GM12892 (cell line): ENCODE measurements at places on chromosomes 5 and 9.

GRCh38 chr5:14588758-14589543 is 7.4 kb downstream of the OTULINL start:
- DNase-seq, result no peak

- no peak for DNase-seq
Observed at GRCh38 chr5:92401492-92401891, 1018.4 kb upstream of the ARRDC3 start.

DNA sequence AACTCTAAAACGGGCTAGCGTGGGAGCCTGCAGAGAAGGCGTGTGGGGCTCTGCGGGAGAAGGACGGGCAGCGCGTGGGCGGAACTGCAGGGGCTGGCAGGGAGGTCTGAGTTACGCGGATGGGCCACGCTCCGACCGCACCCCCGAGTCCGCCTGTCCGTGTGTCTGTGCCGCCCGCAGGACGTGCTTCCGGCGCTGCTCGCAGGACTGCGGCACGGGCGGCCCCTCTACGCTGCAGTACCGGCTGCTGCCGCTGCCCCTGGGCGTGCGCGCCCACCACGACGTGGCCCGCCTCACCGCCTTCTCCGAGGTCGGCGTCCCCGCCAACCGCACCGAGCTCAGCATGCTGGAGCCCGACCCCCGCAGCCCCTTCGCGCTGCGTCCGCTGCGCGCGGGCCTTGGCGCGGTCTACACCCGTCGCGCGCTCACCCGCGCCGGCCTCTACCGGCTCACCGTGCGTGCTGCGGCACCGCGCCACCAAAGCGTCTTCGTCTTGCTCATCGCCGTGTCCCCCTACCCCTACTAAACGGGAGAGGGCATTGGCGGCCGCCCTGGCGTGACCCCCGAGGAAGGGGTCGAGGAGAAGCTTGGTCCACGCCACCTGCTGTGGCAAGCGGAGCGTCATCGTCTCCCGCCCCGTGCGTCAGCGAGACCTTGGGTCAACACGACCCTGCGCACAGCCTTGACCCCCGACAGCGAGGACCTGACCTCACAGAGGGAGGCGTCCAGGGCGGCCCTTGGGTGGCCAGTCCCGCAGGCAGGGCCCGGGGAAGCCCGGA is 11.4 kb upstream of the ASS1 start:
- DNase-seq, result no peak

- no peak for DNase-seq
Observed at GRCh38 chr5:109347252-109347888, 62.4 kb downstream of the PJA2 start.

- no peak for DNase-seq
Observed at GRCh38 chr9:97747201-97747965, 50.2 kb upstream of the XPA start.

GRCh38 chr5:176379881-176380280 is 8.5 kb downstream of the NOP16 start:
- DNase-seq, result no peak

DNA sequence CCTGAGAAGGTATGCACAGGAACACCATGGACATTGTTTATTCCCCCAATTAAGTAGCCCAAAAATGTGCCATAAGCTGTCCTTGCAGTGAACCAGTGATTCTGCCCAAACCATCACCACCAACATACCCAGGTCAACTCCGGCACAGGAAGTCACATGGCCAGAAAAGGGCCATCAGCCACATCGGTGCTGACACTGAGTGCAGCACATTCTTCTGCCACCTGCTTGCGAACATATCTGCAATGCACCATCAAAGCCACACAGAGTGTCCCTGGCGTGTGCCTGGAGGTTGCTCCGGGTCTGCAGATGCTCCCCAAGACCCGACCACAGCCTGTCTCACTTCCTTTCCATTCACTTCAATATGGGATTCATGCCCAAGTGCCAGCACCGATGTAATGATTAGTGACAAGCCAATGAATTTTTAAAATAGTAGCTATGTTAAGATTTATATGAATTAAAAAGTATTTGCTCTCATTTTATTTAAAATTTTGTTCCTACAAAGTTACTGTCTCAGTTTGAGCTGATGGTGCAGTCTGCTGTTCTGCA is 37.6 kb downstream of the SYK start:
- no peak for DNase-seq

- no peak for DNase-seq
Observed at GRCh38 chr9:126406075-126406667, 79.5 kb downstream of the MVB12B start.

DNA sequence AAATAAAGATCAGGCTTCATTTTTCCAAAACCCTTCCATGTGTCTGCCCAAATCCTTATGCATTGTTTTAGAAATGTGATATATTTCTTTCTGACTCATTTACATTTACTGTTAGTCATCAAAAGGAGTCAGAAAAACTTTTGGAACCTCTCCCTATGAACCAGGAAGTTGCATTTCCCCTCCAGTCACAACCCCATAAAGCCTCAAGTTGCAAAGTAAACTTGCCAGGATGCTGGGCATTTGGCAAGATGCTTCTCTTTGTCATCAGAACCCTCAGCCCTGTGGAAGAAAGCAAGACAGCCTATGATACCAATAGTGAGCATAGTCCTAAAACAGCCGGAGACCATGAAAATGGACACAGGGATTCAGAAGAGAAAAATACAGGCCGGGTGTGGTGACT is 84.2 kb downstream of the MUSK start:
- DNase-seq, result no peak

- DNase-seq, result no peak
Observed at GRCh38 chr9:137647096-137647714, 28.4 kb downstream of the EHMT1 start.

- DNase-seq, result no peak
Observed at GRCh38 chr9:136762221-136762691, 2.1 kb downstream of the LCN15 start.

DNA sequence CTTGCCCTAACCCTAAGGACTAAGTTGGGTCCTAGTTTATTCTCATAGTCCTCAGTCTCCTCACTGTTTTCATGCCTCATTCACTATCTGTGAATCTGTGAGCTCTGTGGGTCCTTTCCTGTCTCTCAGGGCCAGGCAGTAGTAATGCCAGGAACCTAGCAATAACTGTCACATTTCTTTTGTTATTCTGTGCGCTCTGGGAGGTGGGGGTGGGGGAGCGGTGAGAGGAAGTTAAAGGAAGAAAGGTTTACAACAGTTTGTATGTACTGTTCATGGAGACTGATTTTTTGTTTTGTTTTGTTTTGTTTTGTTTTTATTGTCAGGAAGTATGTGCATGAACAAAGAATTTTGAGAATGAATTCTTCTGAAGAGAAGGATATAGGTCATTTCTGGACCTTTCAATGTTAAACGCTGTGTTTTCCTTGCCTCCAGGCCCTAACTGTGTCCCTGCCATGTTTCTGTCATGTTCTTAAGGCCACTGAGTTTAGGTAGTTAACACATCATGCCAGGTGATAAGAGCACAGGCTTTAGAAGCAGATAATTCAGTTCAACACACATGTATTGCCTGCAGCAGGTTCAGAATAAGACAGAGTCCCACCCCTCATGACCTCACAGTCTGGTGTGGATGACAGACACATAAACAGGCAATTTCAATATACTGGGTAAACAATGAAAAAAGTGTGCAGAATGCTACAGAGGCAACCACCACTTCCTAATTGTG is 13.3 kb upstream of the FEM1C start:
- no peak for DNase-seq

DNA sequence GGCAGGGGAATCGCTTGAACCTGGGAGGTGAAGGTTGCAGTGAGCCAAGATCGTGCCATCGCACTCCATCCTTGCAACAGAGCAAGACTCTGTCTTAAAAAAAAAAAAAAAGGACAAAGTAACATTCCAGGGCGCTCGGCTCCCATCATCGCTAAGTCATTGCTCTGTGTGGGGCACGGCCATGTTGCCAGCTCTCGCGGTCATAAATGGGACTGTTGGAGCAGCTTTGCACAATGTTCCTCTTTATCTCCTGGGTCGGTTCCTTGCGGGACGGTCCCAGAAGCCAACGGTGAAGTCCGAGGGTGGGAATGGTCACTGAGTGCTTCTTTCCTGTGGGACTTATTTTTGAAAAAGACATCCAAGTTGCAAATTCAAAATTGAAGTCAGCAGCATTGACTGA is 65.5 kb downstream of the HMCN2 start:
- no peak for DNase-seq

DNA sequence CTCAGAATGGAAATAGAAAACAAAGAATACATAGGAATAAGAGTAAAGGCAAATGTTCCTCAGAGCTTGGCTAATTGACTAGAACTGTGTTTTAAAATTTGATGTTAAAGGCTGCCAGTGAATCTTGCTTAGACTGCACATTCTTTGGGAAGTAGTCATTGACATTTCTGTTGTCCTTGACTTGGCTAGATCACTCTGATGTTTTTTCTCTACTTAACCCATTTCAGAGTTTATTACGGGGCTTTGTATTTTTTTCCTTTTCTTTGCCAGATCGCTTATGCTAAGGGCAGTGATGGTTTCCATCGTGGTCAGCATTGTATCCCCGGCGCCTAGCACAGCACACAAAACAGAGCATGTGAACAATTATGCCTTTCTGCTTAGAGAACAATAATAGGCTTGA is 1126.7 kb upstream of the CDH9 start:
- no peak for DNase-seq

GRCh38 chr5:157327771-157328170 is 61.8 kb downstream of the CYFIP2 start:
- DNase-seq, result no peak

DNA sequence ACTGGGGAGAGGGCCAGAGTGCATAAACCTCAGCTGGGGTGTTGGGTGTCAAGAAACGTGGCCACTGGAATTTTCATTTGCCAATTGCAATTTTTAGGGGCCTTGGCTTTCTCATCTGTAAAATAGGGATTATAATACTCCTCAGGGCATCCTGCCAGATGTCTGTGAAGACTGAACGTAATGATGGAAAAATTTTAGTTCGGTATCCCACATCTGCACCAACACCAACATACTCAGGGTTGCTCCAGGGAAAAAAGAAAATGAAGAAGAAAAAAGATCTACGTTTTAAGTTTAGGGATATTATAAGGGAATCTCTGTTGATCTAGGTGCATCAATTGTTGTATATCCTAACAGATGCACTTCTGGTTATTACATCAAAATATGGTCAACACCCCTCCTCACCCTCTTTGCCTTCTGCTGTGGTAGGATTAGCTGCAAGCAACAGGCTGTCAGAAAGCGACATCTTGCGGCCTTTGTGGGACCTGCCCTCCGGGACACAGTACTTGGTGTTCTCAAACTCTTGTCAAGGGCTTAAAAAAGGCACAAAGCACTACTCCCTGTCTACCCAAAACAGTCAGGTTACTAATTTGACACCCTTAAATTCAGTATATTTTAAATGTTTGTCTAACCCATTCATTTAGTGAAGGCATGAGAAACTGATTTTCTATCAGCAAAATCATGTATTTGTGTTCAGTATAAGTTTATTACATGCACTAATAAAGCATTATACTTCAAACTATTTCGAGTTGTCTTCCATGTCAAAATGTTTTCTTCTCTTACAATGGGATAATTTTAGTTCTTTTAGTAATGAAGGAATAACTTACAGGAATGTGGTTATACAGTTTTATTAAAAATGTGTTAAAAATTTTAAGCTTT is 8.3 kb upstream of the TBC1D2 start:
- DNase-seq, result peak; percentile 45

DNA sequence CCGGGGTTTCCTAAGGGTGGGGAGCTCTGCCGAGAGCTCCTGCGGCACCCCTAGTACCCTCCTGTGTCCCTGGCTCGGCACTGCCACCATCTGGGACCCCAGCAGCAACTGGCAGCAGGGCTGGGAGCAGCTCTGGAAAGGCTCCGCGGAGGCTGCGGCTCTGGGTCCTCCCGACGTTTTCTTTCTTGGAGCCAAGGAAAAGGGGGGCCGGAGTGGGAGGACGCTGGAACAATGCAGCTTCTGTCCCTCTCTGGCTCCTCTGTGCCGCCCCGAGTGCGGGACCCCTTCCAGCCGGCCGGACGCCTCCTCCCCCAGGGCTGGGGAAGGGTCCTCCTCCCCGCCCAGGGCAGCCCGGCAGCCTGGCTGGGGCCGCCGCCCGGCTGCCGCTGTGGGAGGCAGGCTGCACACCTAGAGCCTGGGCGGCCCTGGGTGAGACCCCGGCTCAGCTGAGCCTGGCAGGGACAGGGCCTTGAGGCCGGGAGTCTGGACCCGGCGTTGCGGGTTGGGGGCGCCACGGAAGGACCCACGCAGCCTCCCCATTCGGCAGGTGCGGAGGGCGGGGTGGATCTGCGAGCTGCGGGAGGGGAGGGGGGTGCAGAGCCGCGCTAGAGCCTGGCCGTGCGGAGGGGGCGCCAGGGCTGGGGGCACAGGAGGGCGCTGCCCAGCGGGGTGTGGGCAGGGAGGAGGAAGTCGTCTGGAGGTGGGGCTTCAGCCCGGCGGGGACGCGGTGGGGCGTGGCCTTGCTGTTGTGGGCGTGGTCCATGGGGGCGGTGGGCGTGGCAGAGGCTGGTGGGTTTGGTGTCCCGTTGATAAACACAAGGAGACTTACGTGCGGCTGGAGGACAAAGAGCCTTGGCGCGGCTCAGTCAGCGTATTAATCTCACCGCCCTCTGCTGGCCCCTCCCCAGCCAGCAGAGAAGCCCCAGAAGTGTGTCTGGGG is 15.1 kb downstream of the GPSM1 start:
- peak; percentile 72 for DNase-seq

DNA sequence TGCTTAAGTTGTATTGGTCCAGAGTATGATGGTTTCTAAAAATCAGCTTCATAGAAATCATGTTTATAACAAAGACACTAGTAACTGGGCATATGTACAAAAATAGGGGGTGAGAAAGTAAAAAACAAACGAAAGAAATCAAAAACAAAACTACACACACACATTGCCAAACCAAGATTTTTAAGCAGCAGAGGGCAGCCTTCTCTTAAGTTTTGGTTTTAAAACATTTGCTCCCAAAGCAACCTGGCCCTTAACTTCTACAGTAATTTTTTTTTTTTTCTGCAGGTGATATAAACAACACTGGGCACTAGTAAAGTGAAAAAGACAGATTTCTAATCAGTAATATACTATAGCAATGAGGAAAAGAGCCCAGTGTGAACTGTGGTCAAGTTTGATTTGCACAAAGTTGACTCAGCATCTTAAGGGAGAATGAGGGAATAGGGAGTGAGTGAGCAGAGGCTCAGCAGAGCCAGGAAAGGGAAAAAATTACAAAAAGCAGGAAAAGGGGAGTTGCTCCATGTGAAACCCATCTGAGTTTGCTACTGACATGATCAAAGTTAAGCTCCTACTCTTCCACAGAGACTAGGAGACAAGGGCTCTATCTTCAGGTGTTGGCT is 13.4 kb upstream of the GAPT start:
- DNase-seq, result no peak

DNA sequence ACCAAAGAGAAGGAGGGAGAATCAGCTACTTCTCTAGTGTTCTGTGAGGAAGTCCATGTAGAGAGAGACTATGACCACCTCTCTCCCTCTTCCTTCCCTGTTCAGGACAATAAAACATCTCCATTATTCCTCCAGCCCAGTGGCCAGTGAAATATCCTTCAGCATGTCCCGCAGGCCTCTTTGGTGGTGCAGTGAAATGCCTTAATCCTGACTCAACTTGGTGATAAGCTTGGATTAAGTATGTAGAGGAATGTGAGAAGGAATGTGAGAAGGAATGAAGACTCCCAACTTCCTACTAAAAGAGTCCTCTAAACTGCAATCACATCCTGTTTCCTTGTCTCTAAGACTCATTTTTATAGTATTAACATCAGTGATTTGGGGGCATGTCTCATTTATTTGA is 167.3 kb downstream of the TRPM3 start:
- no peak for DNase-seq

- DNase-seq, result no peak
Observed at GRCh38 chr9:136086213-136086881, 8.7 kb downstream of the NACC2 start.

GRCh38 chr5:131221888-131222287 is 42.0 kb upstream of the CDC42SE2 start:
- no peak for DNase-seq

GRCh38 chr5:93406971-93407401 is 174.0 kb downstream of the NR2F1-AS1 start:
- no peak for DNase-seq
